ENCODE measurements at places on chromosomes 6 and 20. TPM values are rescaled to one million over a fixed set of nuclear protein-coding genes. Genes with fewer than 3 reads are reported as not detected.

GRCh38 chr6:164069350-164069990 is 655.0 kb downstream of the QKI start:
- DNase-seq, result no peak

Gene ZC2HC1B
- not detected for total RNA-seq

DNA sequence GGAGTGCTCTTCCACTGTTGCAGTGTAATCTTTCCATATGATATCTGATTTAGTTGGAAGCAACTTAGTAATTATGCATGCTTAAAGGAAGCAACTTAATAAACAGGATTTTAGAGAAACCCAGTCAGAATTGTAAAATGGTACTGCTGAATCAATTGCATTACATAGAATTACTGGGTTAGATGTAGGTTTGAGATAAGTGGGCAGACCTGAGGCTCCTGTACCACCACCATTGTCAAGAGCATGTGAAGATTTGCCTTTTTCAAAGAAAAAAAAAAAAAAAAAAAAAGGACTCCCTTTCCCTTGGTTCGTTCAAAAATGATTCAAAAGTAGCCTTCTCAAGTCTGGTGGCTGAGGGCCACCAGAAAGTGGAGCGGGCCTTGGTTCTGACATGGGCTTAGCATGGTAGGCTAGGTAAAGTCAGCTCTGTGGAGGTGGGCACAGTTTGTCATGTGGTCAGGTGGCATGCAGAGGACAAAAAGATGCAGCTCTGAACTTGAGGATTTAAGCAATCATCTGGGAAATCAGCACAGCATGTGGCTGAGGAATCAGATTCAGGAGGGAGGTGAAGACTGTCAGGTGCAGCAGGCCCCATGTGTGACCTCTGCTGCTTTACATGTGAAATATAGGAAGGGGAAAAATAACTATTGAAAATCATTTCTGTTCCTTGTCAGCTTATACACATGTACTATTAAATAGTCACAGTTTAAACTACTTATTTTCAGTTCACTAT is 32.4 kb downstream of the ARID1B start:
- no peak for DNase-seq

Gene CYP21A2
- total RNA-seq, result 0.47 TPM

DNA sequence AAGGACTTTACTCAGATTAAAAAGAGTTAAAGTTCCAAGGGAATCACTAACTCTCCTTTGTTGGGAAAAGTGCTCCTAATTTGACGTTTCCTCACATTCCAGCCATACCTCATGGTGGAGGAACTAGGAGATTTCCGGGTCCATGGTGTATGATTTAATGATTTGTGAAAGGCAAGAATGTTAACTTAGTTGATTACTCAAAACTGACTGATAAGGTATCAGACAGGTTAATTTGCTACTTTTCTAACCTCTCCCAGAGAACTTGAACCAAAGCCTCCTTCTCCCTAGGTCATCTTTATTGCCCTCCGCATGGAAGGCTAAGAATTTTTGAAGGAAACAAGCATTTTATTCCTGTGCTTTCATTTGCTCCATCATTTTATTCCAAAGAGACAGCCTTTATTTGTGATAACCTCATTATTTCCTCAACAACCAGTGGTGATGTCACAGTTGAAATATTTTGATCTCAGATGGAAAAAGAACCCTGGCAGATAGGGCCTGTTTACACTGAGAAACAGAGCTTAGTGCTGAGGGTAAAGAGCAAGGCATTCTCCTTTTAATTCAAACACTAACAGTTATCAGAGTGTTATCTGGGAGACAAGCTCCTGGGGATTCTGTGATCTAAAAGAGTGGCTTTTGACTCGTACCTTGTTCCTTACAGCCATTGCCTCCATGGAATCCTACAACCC is 57.4 kb upstream of the BMP2 start:
- no peak for DNase-seq

Gene SLC32A1
- total RNA-seq, result not detected

- DNase-seq, result no peak
These were observed 4.9 kb downstream of the HMGA1 start for GRCh38 chr6:34241351-34242215.

Gene WRNIP1
- 41.6 TPM for total RNA-seq

DNA sequence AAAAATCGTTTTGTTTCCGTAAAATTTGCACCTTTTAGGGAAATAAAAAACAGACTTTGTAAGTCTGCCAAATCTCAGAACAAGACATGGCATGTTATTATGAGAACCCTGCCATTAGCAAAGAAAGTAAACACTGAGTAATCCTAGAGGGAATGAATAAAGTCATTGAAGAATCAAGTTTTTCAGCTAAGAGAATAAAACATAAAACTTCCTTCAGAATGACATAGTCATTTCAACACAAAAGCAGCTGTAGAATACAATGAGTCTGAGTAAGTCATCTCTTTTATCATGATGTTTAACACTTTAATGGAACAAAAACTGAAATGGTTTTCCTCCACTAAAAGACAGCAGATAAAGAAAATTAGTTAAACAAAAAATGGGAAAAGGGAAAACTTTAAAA is 10.3 kb upstream of the DST start:
- DNase-seq, result no peak
